Activated T-helper 2 cell treated with anti-CD3 and anti-CD28 coated beads, Interferon-gamma antibody, Interleukin-2, Interleukin-4, amounts not matched to agents 10 μg/mL and 5 μg/mL and 100 μg/mL, durations not matched to agents 14 hours and 24 hours and 36 hours (primary cell): ENCODE measurements at places on chromosomes 6 and 20. TPM values are rescaled to one million over a fixed set of nuclear protein-coding genes. Genes with fewer than 3 reads are reported as not detected.

- DNase-seq = no peak
Measured at GRCh38 chr6:164854526-164854925, 454.9 kb downstream of the C6orf118 start.

- no peak for DNase-seq
Measured at GRCh38 chr6:110799655-110800054, 15.6 kb downstream of the CDK19 start.

DNA sequence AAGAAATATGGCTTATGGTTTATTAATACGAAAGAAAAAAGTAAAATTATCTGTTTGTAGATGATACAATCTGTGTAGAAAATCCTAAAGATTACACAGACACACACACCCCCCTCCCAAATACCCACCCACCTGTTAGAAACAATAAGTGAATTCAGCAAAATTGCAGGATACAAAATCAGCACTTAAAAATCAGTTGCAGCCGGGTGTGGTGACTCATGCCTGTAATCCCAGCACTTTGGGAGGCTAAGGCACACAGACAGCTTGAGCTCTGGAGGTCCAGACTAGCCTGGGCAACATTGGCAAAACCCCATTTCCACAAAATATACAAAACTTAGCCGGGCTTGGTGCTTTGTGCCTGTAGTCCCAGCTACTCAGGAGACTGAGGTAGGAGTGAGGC is 42.3 kb downstream of the NINL start:
- no peak for DNase-seq

DNA sequence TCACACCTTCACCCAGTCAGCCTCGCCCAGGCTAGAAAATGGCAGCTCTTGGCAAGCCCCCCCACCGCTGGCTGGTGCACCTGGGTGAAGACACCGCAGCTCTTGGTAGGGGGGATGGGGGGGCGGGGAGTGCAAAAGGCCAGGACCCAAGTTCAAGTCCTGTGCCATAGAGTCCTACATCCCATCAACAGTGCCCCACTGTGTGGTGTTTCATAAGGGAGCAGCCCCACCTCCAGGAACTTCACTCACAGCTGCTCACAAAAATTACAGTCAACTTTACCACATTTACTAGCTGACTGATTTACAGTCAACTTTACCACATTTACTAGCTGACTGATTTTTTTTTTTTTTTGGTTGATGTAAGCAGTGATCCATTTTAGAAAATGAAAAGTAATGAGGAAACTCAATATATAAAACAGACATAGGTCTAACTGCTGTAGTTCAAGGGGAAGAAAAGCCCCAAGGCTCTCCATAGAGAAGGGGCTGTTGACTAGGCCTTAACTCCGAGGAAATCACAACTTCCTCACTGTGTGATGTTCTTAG is 208.9 kb upstream of the SNX9 start:
- no peak for DNase-seq

DNA sequence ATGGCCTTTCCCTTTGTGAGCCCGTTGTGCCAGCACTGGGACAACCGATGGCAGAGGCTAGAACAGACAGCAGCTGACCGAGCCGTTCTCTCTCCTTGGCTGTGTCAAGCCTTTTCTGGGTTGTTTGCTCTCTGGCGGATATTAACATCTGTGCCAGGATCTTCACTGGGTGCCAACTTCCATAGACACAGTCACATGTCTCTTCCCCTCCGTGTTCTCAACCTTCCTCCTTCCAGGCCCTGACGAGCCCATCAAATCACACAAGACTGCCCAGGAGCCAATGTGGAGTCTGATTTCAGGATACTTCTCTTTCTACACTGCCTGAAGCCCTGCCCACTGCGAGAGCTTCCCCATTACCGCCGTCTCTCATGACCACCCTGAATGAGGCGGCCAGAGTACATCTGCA is 111.0 kb upstream of the RALGAPA2 start:
- DNase-seq = no peak

- DNase-seq = no peak
Measured at GRCh38 chr20:40991181-40991889, 37.3 kb upstream of the TOP1 start.

DNA sequence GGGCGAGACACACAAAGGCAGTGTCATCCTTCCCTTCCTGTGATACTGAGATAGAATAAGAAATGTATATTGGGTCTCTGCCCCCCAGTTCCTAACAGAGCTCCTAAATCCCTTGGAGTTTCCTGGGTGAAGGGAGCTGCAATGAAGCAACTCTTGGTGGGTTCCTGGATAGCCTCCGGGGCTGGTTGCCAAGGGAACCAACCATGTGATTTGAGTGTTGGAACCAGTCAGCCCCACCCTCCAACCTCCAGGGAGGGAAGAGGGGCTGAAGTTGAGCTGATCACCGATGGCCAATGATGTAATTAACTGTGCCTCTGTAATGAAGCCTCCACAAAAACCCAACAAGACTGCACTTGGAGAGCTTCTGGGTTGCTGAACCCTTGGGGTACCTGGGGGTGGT is 116.6 kb downstream of the SLC22A3 start:
- no peak for DNase-seq

DNA sequence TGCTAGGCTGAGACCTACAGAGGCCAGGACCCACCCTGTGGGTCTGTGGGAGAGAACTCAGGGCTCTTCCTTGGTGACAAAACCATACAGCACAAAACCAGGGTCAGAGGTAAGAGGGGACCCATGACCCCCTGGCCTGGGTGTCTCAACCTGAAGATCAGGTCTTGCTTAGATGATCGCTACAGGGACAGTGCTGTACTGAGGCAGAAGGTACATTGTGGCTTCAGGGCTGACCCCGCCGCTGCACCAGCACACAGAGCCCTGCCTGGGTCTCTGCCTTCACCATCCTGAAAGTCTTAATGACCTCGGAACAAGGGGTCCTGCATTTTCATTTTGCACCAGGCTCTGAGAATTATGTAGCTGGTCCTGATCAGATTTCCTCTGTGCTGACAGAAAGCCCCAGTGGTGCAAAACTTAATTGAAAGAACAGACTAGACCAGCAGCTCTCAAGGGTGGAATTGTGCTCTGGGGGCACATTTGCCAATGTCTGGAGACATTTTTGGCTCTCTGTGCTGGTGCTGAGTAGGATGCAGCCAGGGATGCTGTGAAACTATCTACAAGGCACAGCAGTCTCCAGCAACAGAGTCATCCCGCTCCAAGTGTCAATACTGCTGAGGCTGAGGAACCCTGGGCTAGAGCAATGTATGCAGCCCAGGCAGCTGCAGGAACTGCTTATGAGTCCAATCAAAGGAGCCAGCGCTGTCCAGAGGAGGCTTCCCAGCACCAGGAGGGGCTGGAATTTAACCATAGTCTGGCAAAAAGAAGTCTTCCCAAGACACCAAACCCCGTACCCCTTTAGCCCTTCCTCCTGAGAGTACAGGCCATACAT is 254.9 kb downstream of the ERMARD start:
- no peak for DNase-seq

DNA sequence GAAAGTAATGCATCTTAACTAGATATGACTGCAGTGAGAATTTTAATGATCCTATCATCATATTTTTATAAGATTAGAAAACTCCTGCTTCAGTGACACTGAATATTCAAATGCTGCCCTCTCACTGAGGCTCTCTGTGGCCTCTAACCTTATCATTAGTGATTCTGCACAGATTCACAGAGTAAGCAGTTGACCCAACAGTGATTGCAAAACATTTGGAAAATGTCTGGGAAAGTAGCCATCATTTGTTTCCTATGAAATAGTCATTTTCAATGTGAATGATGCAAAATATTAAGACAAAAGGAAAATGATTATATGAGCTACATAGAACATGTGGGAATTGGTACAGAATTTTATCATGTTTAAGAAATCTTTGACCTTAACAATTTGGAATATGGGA is 210.3 kb downstream of the TBX18 start:
- DNase-seq = no peak

- no peak for DNase-seq
Measured at GRCh38 chr6:100228437-100228833, 234.4 kb upstream of the MCHR2 start.

DNA sequence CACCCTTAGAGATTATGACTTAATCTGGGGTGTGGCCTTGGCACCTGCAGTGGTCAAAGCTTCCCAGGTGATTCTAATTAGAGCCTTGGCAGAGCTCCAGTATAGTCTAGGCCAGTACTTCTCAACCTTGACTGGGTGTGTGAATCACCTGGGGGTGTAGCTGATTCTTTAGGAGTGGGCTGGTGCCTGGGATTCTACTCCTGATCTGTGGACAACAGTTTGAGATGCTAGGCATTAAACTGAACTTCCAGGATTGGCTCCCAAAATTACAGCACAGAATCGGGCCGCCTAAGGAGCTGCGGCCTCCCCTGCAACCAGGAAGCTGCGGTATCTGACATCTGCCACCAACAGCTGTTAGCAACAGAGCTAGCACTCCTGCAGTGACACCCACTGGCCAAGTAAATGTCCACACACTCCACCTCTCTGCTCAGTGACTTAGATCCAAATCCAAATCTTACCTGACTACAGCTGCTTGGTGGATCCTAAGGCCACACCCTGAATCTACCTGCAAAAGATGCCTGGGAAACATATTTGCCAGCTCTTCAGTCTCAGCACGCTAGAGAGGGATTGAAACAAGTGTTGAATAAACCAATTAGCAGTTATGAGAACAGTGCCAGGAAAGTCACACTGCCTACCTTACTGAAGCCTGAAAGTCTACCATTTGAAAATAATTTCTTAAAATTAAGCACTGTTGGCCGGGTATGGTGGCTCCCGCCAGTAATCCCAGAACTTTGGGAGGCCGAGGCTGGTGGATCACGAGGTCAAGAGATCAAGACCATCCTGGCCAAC is 126.7 kb downstream of the UNC5CL start:
- DNase-seq = peak; percentile 35

DNA sequence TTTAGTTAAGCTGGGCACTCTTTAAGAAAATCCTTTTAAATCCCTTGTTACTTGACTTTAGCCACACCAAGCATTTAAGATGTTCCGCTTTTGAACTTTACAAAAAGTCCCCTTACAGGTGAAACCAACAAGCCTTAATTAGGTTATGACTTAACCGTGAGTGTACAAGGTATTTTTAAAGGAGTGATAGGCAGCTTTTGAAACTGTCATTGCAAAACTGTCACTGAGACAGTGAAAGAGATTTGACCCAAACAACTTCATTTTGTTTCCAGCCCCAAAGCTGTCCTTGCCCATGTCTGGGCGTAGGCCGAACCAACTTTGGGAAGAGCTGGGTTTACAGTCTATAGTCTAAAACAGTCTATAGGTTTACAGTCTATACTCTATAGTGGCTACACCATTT is 305.4 kb downstream of the FARS2 start:
- no peak for DNase-seq

DNA sequence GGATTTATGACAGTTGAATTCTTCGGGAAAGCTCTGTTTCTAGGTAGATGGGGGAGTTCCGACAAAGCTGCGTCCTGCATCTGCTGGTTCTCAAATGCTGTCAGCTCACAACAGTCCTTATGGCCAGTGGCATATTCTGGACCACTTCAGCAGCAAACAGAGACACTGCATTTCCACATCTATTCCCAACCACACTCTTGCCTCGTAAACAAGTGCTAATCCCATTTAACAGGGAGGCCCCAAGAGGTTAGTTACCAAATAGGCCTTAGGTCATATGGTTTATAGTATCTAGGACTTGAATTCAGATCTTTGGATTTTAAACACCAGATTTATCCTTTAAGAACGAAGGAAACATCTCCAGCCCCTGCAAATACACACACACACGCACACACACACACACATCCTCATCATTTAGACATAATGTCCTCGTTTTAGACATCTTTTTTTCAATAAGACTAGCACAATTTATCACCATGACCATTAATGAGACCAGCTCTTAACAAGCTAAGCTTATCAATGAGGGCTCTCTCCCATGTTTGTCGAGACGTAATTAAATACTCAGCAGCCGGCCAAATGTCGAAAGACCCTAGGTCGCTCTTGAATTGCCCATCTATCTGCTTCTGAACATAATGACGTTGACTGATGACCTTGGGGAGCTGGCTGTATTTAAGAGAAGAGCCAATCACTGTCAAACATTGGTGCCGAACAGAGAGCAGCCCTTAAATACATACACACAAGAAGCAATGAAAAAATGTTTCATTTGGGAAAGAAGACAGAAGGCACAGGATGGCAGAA is 84.5 kb downstream of the PSMG4 start:
- DNase-seq = no peak

GRCh38 chr20:47857569-47858464 is 72.5 kb upstream of the SULF2 start:
- no peak for DNase-seq

DNA sequence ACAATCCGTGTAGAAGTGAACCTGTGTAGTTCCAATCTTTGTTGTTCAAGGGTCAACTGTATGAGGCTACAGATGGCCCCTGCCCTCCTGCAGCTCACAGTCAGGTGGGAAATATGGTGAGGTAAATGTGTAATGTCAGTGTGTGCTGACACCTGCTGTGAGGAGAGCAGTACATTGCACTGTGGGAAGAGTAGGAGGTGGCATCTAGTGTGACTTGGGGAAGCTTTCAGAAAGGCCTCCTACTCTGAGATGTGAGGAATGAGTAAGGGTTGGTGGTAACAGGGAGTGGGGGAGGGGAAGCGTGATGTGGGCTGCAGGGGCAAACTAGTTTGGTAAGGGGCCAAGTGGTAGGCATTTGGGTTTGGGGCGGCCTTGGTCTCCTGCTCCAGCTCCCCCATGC is 188.8 kb downstream of the FARS2 start:
- no peak for DNase-seq

- no peak for DNase-seq
Measured at GRCh38 chr20:11222243-11222642, 548.4 kb upstream of the JAG1 start.

DNA sequence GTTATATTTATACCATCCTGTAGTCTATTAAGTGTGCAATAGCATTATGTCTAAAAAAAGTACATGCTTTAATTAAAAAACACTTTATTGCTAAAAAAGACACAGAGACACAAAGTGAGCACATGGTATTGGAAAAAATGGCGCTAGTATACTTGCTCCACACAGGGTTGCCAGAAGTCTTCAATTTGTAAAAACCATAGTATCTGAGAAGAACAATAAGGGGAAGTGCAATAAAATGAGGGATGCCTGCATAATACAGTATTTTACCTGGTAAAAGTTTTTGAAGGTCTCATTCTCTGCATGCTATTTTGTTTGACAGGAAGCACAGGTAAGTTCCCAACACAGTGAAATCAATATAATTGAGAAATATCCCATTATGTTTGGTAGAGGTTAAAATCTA is 1.6 kb downstream of the NOX3 start:
- DNase-seq = no peak

Gene AGER
- 18.5 and 20.9 TPM in 2 replicates for total RNA-seq

Gene HLA-DRB1
- total RNA-seq = 22.9 and 27.2 TPM in 2 replicates

Gene GJA10
- 0.11 and 0.32 TPM in 2 replicates for total RNA-seq

Gene RFX6
- total RNA-seq = not detected in 2 replicates

Gene SLC18B1
- 3.6 TPM in 2 replicates for total RNA-seq

Gene FAM162B
- not detected in 2 replicates for total RNA-seq

Gene POLH
- 35.7 and 44.5 TPM in 2 replicates for total RNA-seq

Gene MYCT1
- total RNA-seq = not detected in 2 replicates

Gene BPIFB1
- total RNA-seq = not detected in 2 replicates
